ENCODE measurements at places on chromosomes 3 and 15. TPM values are rescaled to one million over a fixed set of nuclear protein-coding genes. Genes with fewer than 3 reads are reported as not detected.

Gene HCLS1
- 45.9 TPM for polyA plus RNA-seq

Gene FMN1
- 0.80 TPM for polyA plus RNA-seq

Gene GOLGA6B
- polyA plus RNA-seq = not detected

Gene GALNT15
- polyA plus RNA-seq = 33.7 TPM

Gene MESP1
- polyA plus RNA-seq = 0.33 TPM

Gene GPR149
- not detected for polyA plus RNA-seq

Gene THPO
- polyA plus RNA-seq = 1.5 TPM

Gene ZPLD1
- 0.34 TPM for polyA plus RNA-seq

Gene MORC1
- polyA plus RNA-seq = not detected

Gene RYR3
- 0.79 TPM for polyA plus RNA-seq

Gene TMEM207
- polyA plus RNA-seq = not detected

Gene C3orf70
- polyA plus RNA-seq = 9.0 TPM

Gene SCN11A
- polyA plus RNA-seq = 0.30 TPM

Gene SOX14
- not detected for polyA plus RNA-seq

Gene RUBCN
- polyA plus RNA-seq = 9.5 TPM

Gene VIPR1
- polyA plus RNA-seq = 2.2 TPM

All from ovary (tissue), 10 donors.